Keratinocyte (primary cell): ENCODE measurements at places on chromosomes 2 and 18. TPM values are rescaled to one million over a fixed set of nuclear protein-coding genes. Genes with fewer than 3 reads are reported as not detected.

DNA sequence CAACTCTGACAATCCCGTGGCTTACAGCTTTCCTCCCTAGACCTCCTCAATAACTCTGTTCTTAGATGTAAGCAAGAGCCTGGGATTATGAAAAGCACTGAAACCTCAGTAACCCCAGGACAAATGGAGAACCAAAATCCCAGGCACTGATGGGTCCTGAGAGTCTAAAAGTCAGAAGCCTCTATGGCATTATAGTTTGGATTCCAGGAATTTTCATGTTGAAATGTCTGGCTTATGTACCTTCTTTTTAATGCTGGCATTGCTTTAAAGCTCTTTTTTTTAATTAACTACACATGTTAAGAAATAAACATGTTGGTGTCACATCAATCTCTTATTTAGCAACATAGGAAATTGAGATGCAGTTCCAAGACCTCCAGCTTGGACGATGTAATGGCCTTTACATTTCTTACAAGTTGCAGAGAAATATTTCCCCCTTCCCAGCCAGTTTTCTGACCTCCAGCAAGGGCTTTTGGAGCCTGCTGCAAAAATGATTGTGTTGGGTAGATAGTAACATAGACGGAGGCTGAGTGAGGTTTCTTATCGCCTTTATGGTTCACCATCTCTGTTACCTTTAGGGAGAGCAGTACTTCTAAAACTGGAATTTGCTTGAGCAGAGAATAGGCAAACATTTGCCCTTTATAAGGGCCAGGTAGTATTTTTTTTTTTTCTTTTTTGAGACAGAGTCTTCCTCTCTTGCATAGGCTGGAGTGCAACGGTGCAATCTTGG, 84.8 kb upstream of the RASGRP3 start:
- H3K27me3 ChIP-seq, result no peaks in the 10 kb centered on the region
- H3K36me3 ChIP-seq, result no peaks in the 10 kb centered on the region
- H3K4me3 ChIP-seq, result no peak overlapping the region
- no peaks in the 10 kb centered on the region for H3K4me1 ChIP-seq
- H3K27ac ChIP-seq, result no peak overlapping the region
- DNase-seq, result no peak

The PDE1A gene
- 0.06 to 0.10 TPM (median 0.07 TPM) in 3 replicates for polyA plus RNA-seq

The NAT8 gene
- polyA plus RNA-seq, result not detected in 3 replicates

- no peak overlapping the region for H3K4me3 ChIP-seq
- no peak overlapping the region for H3K27ac ChIP-seq
- H3K27me3 ChIP-seq, result peaks cover 10% of the 10 kb centered on the region
Observed at GRCh38 chr2:154692927-154693326, 5.6 kb upstream of the KCNJ3 start.

- no peaks in the 10 kb centered on the region for H3K27me3 ChIP-seq
- no peak for DNase-seq
- peak overlapping the region; percentile 95 for H3K27ac ChIP-seq
- H3K4me1 ChIP-seq, result peaks cover 59% of the 10 kb centered on the region
- H3K4me3 ChIP-seq, result peak overlapping the region; percentile 34
Observed at GRCh38 chr18:77071711-77072292, 60.8 kb downstream of the MBP start.

DNA sequence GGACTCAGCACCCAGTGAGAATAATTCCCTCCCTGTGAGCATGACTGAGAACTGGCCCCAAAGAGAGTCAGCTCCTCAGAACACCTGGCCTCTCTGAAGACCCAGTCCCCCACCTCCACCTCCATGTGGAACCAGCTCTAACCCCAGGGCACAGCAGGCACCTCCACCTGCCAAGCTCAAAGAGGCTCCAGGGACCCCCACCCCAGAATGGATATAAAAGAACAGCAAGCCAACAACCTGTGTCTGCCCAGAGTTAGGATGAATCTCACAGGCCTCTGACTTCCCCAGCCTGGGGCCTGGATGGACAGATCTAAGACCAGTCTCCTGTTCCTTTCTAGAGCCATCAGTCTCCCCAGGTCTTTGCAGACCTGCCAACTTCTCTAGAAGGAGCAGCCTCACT, 498.5 kb downstream of the EIPR1 start:
- DNase-seq, result no peak
- H3K27me3 ChIP-seq, result peaks cover 9% of the 10 kb centered on the region
- no peak overlapping the region for H3K4me3 ChIP-seq
- H3K36me3 ChIP-seq, result no peaks in the 10 kb centered on the region

GRCh38 chr2:201890453-201890852, 84.1 kb downstream of the CDK15 start:
- no peak overlapping the region for H3K4me3 ChIP-seq
- peak; percentile 13 for DNase-seq
- H3K4me1 ChIP-seq, result peaks cover 16% of the 10 kb centered on the region

The RGPD3 gene
- 0.06 to 0.09 TPM (median 0.06 TPM) in 3 replicates for polyA plus RNA-seq

The TEX44 gene
- not detected in 3 replicates for polyA plus RNA-seq

GRCh38 chr2:108637304-108637669, 82.0 kb upstream of the RANBP2 start:
- DNase-seq, result no peak
- no peak overlapping the region for H3K27ac ChIP-seq
- no peaks in the 10 kb centered on the region for H3K27me3 ChIP-seq

DNA sequence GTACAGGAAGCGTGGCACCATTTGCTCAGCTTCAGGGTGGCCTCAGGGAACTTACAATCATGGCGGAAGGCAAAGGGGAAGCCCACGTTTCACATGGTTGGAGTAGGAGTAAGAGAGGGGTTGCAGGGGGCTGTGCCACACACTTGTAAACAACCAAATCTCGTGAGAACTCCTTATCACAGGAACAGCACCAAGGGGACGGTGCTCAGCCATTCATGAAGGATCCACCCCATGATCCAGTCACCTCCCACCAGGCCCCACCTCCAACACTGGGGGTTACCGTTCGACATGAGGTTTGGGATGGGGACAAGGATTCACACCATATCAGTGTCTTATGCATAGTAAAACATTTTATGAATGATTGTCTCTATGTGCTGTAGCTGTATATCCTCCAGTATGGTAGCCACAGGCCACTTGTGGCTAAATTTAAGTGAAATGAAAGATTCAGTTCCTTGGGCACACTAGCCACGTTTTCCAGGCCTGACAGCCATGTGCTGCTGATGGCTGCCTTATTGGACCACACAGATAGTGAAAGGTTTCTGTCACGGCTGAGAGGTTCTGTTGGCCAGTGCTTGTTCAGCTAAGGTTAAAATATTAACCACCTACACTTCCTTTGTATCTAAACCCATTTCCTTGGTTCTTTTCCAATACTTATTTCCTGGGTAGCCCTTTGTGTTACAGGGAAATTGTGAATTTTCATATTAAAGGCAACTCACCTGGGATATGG, 77.3 kb downstream of the AGAP1 start:
- no peak for DNase-seq
- H3K4me3 ChIP-seq, result no peak overlapping the region
- H3K27ac ChIP-seq, result no peak overlapping the region
- H3K27me3 ChIP-seq, result no peaks in the 10 kb centered on the region
- peaks cover 8% of the 10 kb centered on the region for H3K4me1 ChIP-seq

DNA sequence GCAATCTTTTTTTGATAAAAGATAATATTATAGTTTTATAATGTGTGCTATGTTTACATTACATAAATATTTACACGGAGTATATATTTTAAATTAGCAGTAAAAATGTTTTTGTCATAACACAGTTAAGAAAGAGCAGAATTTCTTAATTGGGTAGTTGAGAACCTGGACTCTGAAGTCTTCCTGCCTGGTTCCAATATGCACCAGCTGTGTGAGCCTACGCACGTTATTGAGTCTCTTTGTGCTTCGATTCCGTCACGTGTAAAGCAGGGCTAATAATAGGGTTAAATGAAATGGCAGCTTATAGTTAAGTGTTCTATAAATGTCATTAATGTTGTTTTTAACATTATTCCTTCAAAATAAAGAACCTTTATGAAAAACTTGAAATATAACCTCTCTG, 1.2 kb upstream of the CCDC88A start:
- no peak overlapping the region for H3K27ac ChIP-seq
- no peak overlapping the region for H3K4me3 ChIP-seq
- DNase-seq, result no peak
- peaks cover 10% of the 10 kb centered on the region for H3K4me1 ChIP-seq
- no peaks in the 10 kb centered on the region for H3K27me3 ChIP-seq

DNA sequence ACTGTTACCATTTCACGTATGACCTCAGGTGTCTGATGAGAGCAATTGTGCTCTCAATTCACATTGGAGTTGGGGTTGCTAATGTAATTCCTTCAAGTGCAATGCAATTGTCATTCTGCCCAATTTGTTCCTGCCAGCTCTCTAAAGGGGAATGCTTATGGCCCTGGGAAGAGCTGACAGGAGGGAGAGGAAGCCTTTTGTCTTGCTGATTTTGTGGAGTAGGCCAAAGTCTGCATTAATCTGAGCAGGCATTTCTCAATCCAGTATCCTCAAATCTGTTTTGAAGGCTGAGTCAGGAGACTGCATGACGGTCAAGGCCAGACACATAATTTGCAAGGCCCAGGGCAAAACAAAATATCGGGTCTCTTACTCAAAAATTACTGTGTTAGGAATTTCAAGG, 326.4 kb upstream of the SPHKAP start:
- no peak overlapping the region for H3K27ac ChIP-seq
- no peaks in the 10 kb centered on the region for H3K36me3 ChIP-seq
- H3K4me3 ChIP-seq, result no peak overlapping the region
- H3K4me1 ChIP-seq, result no peaks in the 10 kb centered on the region

The SP140L gene
- polyA plus RNA-seq, result 9.0 to 10.8 TPM (median 9.4 TPM) in 3 replicates

GRCh38 chr18:8443505-8443904, 165.7 kb upstream of the RAB12 start:
- H3K36me3 ChIP-seq, result no peaks in the 10 kb centered on the region
- no peak overlapping the region for H3K4me3 ChIP-seq
- H3K27ac ChIP-seq, result no peak overlapping the region
- H3K4me1 ChIP-seq, result peaks cover 6% of the 10 kb centered on the region
- no peak for DNase-seq
- H3K27me3 ChIP-seq, result no peaks in the 10 kb centered on the region

The STK17B gene
- polyA plus RNA-seq, result 4.8 to 11.0 TPM (median 7.7 TPM) in 3 replicates

DNA sequence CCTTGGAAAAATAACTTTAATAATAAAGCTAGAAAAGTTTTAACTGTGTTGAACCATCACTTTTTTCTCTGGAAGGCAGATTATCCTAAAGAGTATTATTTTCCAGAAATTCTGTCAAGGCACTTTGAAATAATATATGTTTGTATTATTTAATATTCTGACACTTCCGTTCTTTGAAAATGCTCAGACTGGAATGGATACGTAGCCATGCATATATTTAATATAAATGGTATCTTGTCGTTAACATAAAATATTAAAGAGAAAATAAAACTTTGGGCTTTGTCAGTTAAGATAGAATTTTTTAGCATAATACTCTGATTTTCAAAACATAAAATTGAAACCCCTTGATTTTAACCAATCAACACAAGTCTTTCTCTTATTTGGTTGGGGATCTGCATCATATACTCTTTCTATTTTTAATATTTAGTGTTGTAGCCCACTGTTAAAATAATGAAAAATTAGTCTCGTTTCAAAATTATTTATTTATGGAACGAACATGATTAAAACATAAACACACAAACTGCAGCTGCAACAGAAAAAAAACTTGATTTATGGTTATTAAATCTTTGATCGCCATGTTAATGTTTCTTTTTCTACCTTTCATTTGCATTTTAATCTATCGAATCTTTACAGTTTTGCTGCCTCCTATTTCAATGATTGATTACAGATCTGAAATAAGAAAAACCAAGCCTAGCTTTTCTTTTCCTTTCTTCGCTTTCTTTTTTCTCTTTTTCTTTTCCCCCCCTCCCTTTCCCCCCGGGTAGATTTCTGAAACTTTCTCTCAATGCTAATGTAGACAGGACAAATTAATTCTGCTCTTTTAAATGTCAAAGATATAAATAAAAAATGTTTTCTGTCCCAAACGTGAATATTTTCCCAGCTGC, 145.5 kb downstream of the MEIS1 start:
- peaks cover 74% of the 10 kb centered on the region for H3K27me3 ChIP-seq
- H3K4me3 ChIP-seq, result no peak overlapping the region
- no peaks in the 10 kb centered on the region for H3K36me3 ChIP-seq
- peaks cover 11% of the 10 kb centered on the region for H3K4me1 ChIP-seq
- no peak for DNase-seq
